ENCODE measurements at places on chromosomes 3 and 15.

- DNase-seq, result no peak
These were observed 4.2 kb downstream of the SLC28A1 start for GRCh38 chr15:84888639-84889038.

DNA sequence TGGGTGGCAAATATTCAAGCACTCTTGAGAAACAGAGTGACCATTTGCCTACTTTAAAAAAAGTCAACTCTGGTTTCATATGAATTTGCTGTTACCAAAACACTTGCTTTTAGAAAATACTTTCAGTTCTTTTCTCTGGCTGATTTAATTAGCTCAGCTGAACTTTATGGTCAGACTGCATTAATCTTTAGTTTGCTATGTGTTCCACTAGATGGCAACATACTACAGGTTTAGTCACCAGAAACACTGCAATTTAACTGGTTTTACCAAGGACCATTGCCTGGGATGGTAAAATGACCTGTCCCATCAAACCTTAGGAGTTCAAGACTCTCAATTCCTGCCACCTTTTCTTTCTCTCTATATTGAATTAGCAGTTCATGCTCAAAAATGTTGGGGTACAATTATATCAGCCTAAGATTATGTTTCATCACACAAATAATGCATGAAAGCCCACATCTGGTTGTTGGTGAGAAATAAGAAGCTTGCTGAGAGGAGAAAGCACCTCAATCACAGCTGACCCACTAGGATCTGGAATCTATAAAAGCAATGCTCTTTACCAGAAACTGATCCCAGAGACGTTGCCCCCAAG, 14.2 kb downstream of the EIF4E3 start:
- DNase-seq, result no peak

GRCh38 chr3:179961071-179961702, 75.5 kb downstream of the PEX5L start:
- no peak for DNase-seq

GRCh38 chr3:143040261-143040879, 39.0 kb downstream of the U2SURP start:
- DNase-seq, result no peak

GRCh38 chr15:23797747-23798446, 110.8 kb upstream of the NDN start:
- DNase-seq, result no peak

- no peak for DNase-seq
These were observed 59.1 kb downstream of the IQSEC1 start for GRCh38 chr3:13013994-13014754.

Data from brain pericyte (primary cell).